ENCODE measurements at places on chromosomes 12 and 14.
A peak's percentile ranks its signal among the peaks of the same experiment; 100 is the strongest.

DNA sequence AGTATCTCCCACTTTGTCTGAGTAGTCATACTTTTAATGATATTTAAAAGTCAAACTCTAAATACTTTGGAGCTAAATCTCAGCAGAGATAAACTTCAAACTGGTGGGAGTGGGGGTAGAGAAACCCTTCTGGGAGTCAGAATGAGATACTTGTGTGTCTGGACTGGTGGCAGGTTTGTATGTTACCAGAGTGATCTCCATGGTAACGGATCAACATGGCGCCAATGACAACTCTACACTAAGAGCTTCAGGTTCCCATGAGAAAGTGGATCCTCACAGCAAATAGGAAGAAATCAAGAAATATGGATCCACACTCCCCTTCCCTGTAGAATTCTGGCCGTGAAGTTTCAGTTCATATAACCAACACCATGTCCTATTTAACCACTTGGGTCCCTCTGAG is 121.9 kb downstream of the ETV6 start:
- H3K4me3 ChIP-seq = no peak overlapping the region
- no peaks in the 10 kb centered on the region for H3K27me3 ChIP-seq
- no peak for DNase-seq

DNA sequence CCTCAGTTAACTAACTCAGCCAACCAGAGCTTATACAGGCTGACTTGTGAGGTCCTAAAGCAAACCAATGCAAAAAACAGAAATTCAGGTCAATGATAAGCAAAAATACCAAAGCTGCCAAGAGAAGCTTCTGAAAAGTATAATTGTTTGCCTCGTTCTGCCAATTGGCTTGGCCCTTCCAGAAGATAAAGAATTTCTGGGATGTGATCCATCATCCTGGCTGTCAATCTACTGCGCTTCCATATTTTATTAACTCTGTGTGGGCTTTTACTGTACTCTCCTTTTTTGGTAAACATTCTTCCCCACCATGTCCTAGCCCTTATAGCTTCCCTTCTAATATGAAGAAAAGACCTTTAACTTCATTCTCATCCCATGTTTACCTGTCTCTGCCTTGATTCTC is 387.9 kb downstream of the TMEM117 start:
- no peaks in the 10 kb centered on the region for H3K4me1 ChIP-seq
- H3K27me3 ChIP-seq = no peaks in the 10 kb centered on the region
- no peak overlapping the region for H3K4me3 ChIP-seq
- no peaks in the 10 kb centered on the region for H3K36me3 ChIP-seq
- H3K27ac ChIP-seq = no peak overlapping the region

DNA sequence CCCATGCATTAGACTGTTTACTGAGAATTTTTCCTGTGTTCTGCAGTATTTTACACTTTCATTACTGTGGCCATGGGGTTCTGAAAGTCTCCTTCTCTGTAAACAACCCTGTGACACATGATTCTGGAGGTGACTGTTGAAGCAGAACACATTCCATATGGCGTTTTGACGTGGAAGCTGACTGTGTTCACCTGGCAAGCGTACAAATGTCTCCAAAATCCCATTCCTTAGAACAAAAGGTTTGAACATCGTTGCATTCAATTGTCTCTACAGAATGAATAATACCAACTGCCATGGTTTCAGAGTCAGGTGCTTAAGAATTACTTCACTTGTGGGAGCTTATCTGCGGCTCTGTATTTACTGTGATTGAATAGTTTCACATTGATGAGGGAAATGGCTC is 485.6 kb upstream of the TMEM132C start:
- no peaks in the 10 kb centered on the region for H3K36me3 ChIP-seq
- no peak overlapping the region for H3K27ac ChIP-seq
- H3K4me1 ChIP-seq = no peaks in the 10 kb centered on the region
- H3K4me3 ChIP-seq = no peak overlapping the region
- no peaks in the 10 kb centered on the region for H3K27me3 ChIP-seq
- DNase-seq = no peak

- H3K27me3 ChIP-seq = no peaks in the 10 kb centered on the region
- H3K4me3 ChIP-seq = no peak overlapping the region
- H3K4me1 ChIP-seq = peaks cover 53% of the 10 kb centered on the region
- peak overlapping the region; percentile 15 for H3K27ac ChIP-seq
- H3K36me3 ChIP-seq = peaks cover 10% of the 10 kb centered on the region
- DNase-seq = no peak
Observed at GRCh38 chr14:102795060-102795925, 18.0 kb downstream of the TRAF3 start.
